Heart left ventricle (tissue), 16 donors: ENCODE measurements at places on chromosomes 13 and 19. TPM values are rescaled to one million over a fixed set of nuclear protein-coding genes. Genes with fewer than 3 reads are reported as not detected.

Gene AKT2
- total RNA-seq: 132 TPM

Gene TMPRSS9
- not detected for total RNA-seq

Gene SHISA2
- total RNA-seq: 0.09 TPM

Gene ZSCAN4
- total RNA-seq: not detected

Gene TLE6
- 1.2 TPM for total RNA-seq

Gene ZNF653
- 2.4 TPM for total RNA-seq

Gene ZNF490
- 3.7 TPM for total RNA-seq

Gene SEMA6B
- 9.1 TPM for total RNA-seq

Gene CPB2
- not detected for total RNA-seq

Gene ERF
- total RNA-seq: 44.8 TPM

Gene POLR1D
- 103 TPM for total RNA-seq

Gene TYROBP
- 31.1 TPM for total RNA-seq

Gene FREM2
- 0.24 TPM for total RNA-seq

Gene SELENOV
- not detected for total RNA-seq

Gene CTXN1
- 0.32 TPM for total RNA-seq

Gene IGFL3
- total RNA-seq: not detected

Gene NOTCH3
- total RNA-seq: 71.7 TPM

Gene EDNRB
- total RNA-seq: 9.8 TPM

Gene ZNF790
- total RNA-seq: 7.4 TPM

Gene ZNF567
- total RNA-seq: 5.4 TPM

Gene PGLYRP2
- not detected for total RNA-seq

Gene PIBF1
- total RNA-seq: 15.7 TPM

Gene ELSPBP1
- total RNA-seq: not detected

Gene CEACAM8
- not detected for total RNA-seq

Gene TNFSF13B
- 5.6 TPM for total RNA-seq

Gene GFY
- not detected for total RNA-seq
